PC-9 (cell line): ENCODE measurements at places on chromosomes 7 and 10.

- no peak for DNase-seq
- H3K4me1 ChIP-seq: no peaks in the 10 kb centered on the region; the same call in 1 of the 2 replicates
- no peak overlapping the region for H3K27ac ChIP-seq
Measured at GRCh38 chr10:43048301-43049051, 28.4 kb upstream of the RET start.

DNA sequence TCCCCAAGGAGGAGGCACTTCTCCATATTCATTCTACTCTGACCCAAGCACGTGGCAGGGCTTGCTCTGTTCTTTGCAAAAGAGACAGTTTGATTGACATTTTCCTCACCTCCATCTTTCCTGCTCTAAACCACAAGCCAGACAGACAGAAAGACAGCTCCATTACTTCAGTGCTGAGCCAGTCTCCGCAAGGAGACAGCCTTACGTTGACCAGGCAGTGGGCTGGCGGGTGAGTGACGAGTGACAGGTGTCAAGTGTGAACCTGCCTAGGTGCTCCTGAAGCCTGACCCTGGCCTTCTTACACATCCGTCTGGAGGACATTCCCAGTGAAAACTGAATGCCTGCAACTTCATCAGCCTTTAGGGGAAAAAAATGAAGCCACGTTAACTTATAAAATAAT, 314.6 kb downstream of the TNS3 start:
- no peak for DNase-seq
- H3K4me1 ChIP-seq: peaks cover 10% of the 10 kb centered on the region
- H3K27me3 ChIP-seq: no peaks in the 10 kb centered on the region
- no peak overlapping the region for H3K4me3 ChIP-seq
- H3K27ac ChIP-seq: no peak overlapping the region
- H3K36me3 ChIP-seq: no peaks in the 10 kb centered on the region

GRCh38 chr10:25261110-25261509, 86.3 kb downstream of the GPR158 start:
- no peaks in the 10 kb centered on the region for H3K4me1 ChIP-seq
- DNase-seq: no peak
- H3K4me3 ChIP-seq: no peak overlapping the region

GRCh38 chr7:117169907-117170306, 153.0 kb downstream of the WNT2 start:
- no peak overlapping the region for H3K4me3 ChIP-seq
- H3K36me3 ChIP-seq: no peaks in the 10 kb centered on the region; the same call in 1 of the 2 replicates
- H3K27me3 ChIP-seq: no peaks in the 10 kb centered on the region
- DNase-seq: peak; percentile 73
- H3K27ac ChIP-seq: peak overlapping the region; percentile 44

GRCh38 chr7:43242628-43243255, 130.3 kb downstream of the HECW1 start:
- DNase-seq: no peak
- no peak overlapping the region for H3K4me3 ChIP-seq
- H3K4me1 ChIP-seq: no peaks in the 10 kb centered on the region
- H3K36me3 ChIP-seq: no peaks in the 10 kb centered on the region
- no peak overlapping the region for H3K27ac ChIP-seq

GRCh38 chr7:11416641-11417458, 415.1 kb downstream of the THSD7A start:
- 0 out of 2 replicates have a peak, but pooled peaks cover 4% of the 10 kb centered on the region for H3K4me1 ChIP-seq
- no peak for DNase-seq
- no peak overlapping the region for H3K27ac ChIP-seq
- H3K36me3 ChIP-seq: no peaks in the 10 kb centered on the region
- no peaks in the 10 kb centered on the region for H3K27me3 ChIP-seq
- H3K4me3 ChIP-seq: no peak overlapping the region

DNA sequence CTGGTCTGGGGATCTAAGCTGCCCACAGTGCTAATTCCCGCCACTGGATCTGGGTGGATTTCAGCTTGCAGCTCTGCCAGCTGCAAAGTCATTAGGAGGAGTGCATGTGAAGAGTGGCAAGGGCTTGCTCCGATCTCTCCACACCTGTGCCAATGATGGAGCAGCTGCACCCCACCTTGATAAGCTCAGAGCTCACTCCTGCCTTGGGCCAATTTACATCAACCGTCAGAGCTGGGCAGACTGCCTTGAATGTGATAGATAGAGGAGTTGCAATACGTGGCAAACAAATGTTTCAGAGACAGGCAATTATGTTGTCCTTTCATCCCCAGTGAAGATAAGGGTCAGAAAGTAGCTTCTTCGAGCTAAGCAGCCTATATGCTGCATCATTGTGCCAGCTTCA, 379.9 kb downstream of the SH2D4B start:
- no peak for DNase-seq
- no peak overlapping the region for H3K4me3 ChIP-seq
- H3K27ac ChIP-seq: no peak overlapping the region
- no peaks in the 10 kb centered on the region for H3K36me3 ChIP-seq
- H3K4me1 ChIP-seq: no peaks in the 10 kb centered on the region
- H3K27me3 ChIP-seq: 0 out of 2 replicates have a peak, but pooled peaks cover 6% of the 10 kb centered on the region
